ENCODE measurements at places on chromosomes 1 and 21.

- DNase-seq = no peak
Observed at GRCh38 chr1:80212948-80213347, 1206.4 kb upstream of the ADGRL4 start.

DNA sequence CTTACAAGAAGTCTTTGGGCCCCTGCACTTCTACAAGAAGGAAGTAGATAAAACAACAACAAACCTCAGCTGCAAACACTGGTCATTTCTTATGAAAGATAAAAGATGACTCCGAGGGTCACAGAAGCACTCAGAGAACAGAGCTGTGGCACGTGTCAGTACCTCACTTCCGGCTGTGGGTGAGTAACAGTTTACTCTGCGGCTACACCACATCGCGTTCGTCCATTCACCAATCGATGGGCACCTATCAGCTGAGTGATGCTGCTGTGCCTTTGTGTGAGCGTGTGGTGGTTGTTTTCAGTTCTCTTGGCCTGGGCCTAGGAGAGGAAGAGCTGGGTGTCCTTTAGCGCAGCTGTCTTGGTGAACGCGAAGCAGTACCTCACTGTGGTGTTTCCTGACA lies 49.9 kb downstream of the COL6A1 start:
- no peak for DNase-seq

DNA sequence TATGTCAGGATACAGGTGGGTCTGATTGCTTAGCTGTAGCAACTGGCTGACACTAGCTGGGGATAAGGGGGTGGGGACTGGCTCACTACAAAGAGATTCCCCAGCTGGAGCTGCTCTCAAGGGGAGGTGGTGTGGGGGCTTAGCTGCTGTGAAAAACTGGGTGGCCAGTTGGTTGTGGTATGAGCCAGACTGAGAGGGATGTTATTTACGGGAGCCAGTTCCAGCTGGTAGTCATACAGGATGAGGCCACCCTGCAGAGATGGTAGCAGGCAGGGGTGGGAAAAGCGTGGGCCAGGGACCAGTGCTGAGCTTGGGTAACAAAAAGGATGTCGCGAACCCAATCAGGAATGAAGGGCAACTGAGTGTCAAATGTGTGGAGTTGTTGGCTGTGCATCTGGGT lies 204.0 kb upstream of the C21orf91 start:
- no peak for DNase-seq

- DNase-seq = peak; percentile 70
Observed at GRCh38 chr1:221839782-221840395, 98.0 kb upstream of the DUSP10 start.

- no peak for DNase-seq
Observed at GRCh38 chr1:66503841-66504470, 30.0 kb upstream of the SGIP1 start.

- no peak for DNase-seq
Observed at GRCh38 chr1:15296585-15297321, 49.7 kb downstream of the FHAD1 start.

Data from stimulated activated CD8-positive, alpha-beta memory T cell treated with anti-CD3 and anti-CD28 coated beads, Interleukin-7, amount 100 ng/mL, for 4 hours (primary cell).